Stimulated activated CD4-positive, alpha-beta T cell treated with anti-CD3 and anti-CD28 coated beads, TNF-alpha, amount 100 ng/mL, for 4 hours (primary cell): ENCODE measurements at places on chromosomes 7 and 10.

GRCh38 chr10:76429368-76430060 is 998.1 kb downstream of the LRMDA start:
- no peak for DNase-seq

- DNase-seq = no peak
Observed at GRCh38 chr10:30639946-30640786, 10.6 kb upstream of the LYZL2 start.

- no peak for DNase-seq
Observed at GRCh38 chr7:151013733-151014497, 10.4 kb downstream of the ATG9B start.

- no peak for DNase-seq
Observed at GRCh38 chr10:84908491-84908890, 580.1 kb downstream of the CCSER2 start.

- DNase-seq = no peak
Observed at GRCh38 chr10:78148216-78148960, 114.7 kb downstream of the RPS24 start.

DNA sequence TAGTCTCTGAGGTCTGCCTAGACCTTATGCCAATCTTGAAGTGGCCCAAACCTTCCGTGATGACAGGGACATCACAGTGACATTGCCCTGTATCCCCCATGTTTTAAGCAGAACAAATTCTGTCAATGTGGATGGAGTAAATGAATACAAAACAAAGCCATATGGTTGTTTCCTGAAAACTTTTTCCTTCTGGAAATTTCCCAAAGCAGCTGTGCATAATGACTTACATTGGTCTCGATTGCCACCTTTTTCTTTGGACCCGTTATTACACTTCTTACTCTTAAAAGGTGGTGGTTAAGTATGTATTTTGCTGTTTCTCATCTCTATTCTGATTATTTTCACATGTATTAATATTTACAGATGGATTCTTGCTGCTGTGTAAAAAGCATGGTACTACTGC is 411.2 kb upstream of the KLF6 start:
- no peak for DNase-seq

- DNase-seq = no peak
Observed at GRCh38 chr10:20887706-20888555, 9.2 kb downstream of the NEBL start.
